ENCODE measurements at places on chromosomes 5 and 9.

GRCh38 chr5:141878186-141878710, at the start of gene PCDH1:
Gene PCDH1 (minus strand): TSS chr5:141878410. CDS start chr5:141878262, 148 bp downstream.
- no peak for DNase-seq

DNA sequence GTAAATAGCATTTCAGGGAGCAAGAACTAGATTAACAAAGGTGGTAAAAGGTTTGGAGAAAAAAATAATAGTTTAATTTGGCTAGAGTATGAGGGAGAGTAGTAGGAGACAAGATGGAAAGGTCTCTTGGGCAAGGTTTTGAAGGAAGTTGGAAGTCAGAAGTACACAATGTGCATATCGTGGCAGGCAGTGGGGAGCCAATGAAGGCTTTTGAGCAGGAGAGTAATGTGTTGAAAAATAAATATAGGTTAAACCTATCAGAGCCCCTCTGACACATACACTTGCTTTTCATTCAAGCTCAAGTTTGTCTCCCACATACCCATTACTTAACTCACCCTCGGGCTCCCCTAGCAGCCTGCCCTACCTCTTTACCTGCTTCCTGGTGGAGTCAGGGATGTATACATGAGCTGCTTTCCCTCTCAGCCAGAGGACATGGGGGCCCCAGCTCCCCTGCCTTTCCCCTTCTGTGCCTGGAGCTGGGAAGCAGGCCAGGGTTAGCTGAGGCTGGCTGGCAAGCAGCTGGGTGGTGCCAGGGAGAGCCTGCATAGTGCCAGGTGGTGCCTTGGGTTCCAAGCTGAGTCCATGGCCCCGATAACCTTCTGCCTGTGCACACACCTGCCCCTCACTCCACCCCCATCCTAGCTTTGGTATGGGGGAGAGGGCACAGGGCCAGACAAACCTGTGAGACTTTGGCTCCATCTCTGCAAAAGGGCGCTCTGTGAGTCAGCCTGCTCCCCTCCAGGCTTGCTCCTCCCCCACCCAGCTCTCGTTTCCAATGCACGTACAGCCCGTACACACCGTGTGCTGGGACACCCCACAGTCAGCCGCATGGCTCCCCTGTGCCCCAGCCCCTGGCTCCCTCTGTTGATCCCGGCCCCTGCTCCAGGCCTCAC, at the start of gene CA9:
Gene CA9, plus strand, starts transcription at position 797 of the 893 bp plus-strand sequence. Its CDS starts 32 bp downstream, at position 829.
- no peak for DNase-seq

DNA sequence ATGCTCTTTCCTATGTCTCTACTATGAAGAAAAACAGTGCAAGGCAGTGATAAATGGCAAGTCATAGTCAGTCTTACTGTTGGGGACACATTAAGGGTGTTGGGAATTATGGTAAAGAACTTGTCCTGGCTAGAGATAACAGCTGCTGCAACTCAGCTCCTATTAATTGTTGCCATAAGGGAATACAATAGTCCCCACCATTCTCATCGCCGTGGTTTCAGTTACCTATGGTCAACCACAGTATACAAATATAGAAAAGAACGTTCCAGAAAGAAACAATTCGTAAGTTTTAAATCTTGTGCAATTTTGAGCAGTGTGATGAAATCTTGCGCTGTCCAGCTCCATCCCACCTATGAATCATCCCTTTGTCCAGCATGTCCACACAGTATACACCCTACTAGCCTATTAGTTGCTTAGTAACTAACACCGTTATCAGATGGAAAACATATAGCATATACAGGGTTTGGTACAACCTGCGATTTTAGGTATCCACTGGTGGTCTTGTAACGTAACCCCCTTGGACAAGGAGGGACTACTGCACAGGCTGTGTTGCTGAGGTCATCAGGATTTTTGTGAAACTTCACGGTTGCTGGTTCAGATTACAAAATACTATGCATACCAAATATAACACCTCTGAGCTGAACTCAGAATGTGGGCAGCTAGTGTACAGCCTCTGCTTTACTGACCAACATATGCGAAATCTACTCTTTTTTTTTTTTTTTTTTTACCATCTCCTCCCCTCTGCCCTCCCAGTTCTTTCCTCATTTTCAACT, 53.5 kb downstream of the ZFR start:
- DNase-seq = no peak

- no peak for DNase-seq
Observed at GRCh38 chr9:79670269-79670961, 98.7 kb downstream of the TLE4 start.

GRCh38 chr9:68802525-68803015, 97.5 kb downstream of the PIP5K1B start:
- no peak for DNase-seq

GRCh38 chr5:151520294-151520693, 70.8 kb downstream of the FAT2 start:
- no peak for DNase-seq

DNA sequence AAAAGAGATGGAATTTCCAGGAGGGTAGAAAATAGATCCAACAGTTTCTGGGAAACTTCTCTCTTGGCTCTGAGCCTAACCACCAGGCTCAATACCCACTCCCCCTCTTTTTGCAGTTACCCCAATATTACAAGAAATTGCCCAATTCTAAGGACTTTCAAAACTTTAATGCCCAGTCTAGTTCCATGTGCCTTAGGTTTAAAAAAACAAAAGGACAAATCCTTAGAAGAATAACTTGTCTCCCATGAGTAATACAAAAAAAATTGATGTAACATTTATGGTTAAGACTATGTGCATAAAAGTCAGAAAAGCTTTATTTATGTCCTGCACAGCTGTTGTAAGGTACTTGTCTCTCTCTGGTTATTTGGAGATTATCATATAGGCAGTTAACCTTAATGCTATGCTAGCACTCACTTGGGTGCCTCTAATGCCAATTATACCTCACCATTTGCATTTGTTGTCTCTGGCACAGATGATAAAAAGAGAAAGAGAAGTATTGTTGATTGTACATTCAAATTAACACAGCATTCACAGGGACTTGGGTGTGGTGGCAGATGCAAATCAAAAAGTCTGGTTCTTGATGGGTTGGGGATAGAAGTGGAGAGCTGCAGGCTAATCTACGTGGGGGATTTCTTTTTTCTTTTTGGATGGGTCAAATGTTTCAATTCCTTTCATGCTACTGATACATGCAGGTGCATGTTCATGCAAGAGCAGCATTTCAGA, 159.4 kb downstream of the PIK3R1 start:
- no peak for DNase-seq

- no peak for DNase-seq
Observed at GRCh38 chr5:17426104-17426749, 71.8 kb upstream of the TAF11L2 start.

DNA sequence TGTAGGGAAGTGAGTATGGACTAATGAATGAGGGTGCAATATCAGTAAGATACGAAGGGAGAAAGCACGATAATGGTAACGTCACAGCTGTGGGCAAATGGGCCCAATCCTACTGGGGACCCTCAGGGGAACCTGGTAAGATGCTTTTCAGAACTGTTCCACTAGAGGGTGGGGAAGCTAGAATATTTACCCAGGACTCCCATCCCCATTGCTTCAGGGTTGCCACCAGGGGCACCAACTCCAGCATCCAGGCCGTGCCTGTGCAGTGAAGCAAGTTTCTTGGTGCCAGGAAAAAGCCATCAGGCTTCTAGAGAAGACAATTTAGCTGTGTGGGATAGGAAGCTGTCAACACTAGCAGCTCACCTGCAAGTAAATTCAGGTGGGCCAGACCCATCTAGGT, 409.3 kb downstream of the AGTPBP1 start:
- no peak for DNase-seq

GRCh38 chr5:14545308-14545707, 36.3 kb upstream of the OTULINL start:
- no peak for DNase-seq

DNA sequence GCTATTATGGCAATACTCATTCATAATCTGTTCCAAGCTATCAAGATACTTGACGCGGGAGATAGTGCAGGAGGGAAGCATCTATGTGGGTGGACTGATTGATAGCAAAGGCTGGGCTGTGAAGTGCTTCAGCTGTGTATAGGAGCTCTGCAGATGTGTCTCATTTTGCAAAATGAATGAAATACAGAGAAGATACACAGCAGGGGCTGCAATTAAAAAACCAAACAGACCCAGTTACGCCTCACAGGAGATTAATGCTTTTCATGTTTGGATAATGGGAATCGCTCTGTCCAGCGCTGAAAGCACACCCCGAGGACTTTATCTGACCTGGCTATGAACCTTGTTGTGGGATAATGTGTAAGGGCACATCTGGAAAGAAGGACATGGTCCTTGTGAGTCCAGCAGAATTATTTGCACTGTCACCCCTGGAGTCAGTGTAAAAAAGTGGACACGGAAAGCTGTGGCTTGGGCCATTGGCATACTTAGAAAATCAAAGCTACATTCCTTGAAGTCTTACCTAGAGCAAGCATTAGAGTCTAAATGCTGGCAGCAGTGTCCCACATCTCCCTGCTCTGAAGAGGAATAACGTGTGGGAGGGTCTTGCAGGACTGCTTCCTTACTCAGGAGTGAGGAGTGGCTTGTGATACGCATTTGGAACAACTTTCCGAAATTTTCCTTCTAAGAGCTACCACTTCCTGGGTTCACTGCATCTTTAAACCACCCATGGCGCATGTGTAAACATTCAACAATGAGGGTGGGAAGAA, 2.6 kb downstream of the SH3RF2 start:
- DNase-seq = no peak

DNA sequence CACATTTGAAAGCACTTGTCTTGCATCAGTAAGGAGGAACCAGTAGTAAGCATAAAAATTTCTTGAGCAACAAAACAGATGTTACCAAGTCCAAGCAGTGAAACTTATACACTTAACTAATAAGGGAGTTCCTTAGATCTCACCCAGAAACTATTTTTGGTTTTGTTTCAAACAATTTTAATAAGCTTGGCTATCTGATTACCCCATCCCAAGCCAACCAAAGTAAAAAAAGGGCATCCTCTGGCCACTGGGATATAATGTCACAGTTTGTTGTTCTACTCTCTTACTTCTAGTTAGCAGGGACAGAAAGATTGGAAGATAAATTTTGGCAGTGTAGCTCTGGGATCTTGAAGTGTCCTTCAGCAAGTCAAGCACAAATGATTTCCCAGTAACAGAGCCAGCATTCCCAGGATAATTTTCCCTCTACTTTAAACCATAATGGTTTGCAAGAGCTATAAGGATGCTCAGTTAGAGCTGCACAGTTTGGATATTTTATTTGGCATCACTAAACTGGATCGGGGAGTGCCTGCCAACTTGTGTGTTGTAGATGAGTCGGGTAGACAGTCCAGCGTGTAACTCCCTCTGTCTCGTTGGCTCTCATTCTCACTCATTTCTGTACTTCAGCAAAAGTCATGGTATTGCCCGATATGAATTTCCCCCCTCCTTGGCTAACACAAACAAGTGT, 161.9 kb upstream of the HMHB1 start:
- no peak for DNase-seq

- DNase-seq = no peak
Observed at GRCh38 chr9:83623679-83624076, 735 bp downstream of the IDNK start.

- no peak for DNase-seq
Observed at GRCh38 chr5:56525113-56525512, 290.2 kb upstream of the MAP3K1 start.

DNA sequence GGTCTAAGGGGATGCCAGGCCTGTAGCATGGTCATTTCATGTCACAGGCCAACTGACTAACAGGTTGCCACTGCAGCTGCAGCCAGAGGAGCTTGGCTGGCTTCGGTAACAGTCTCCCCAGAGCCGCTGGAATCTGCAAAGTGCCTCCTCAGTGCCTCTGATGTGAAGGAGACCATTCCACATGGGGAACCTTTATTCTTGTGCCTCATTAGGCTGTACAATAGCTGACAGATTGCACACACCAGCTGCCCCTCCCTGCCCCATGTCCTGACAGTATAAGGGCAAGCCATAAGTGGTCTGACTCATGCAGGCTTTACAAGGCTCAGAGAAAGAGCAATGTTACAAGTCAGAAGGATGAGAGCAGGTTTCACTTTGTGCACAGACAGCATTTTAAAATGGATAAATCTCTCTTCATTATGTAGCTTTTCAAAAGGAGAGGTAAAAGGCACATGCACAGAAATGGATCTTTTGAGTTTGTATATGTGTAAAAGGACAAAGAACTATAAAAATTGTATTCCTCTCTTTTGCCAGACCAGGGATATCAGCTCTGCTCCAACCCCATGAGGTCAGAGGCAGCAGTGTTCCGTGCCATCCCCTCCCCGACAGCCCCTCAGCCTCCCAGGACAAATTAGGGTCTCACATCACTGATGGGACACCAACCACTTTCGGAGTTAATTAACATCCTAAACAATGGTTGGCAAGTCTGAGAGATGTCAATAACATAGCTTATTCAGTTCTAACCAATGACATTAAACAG, 467.8 kb downstream of the TMEM232 start:
- DNase-seq = no peak

DNA sequence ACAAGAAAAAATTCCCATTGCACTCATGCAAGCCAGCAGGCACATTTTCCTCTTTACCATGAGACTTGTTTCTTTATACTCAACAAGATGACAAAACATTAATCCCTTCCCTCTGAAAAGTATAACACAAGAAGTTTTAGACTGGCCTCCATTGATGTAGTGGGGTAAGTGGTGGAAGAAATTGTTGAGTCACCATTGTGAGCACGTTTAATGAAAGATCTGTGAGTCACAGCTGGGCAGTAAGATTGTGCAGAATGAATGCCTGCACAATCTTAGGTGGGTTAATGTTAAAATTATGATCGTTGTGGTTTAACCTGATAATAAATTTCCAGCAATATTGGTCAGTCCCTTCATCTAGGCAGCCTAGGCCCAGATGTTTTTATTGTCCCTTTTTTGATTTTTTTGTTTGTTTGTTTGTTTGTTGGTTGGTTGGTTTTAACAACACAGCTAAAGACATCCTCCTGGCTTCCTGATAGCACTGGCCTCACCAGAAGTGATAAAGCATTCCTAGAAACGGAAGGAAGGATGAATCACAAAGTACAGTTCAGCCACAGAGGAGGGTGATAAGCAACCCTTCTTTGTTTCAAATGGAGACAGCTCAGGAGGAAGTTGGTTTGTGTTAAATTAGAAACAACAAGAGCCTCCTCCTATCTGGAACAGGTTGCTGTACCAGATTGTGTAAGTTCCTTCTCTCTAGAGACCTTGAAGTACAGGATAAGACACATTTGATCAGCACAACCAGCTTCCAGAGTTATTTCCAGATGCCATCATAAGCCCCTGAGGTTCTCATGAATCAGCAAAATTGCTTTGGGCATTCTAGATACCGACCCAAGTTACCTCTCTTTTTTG, 40.3 kb downstream of the SLC24A2 start:
- DNase-seq = no peak

DNA sequence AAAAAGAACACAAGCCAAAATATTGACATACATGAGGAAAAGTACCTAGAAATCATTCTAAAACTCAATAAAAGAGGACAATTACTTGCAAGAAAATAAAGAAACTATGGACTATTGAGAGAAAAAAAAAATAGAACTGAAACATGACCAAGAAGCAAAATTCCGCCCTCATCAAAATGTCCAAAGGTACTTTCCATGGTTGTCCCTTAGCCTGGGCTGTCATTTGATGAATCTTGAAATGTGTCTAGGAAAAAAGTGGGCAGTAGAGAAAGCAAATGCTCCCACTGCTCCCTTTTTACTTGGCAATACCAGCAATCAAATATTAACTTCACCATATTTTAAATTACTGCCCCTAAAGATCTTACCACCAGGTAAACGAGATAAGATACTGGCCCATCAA, 10.8 kb downstream of the NRG2 start:
- no peak for DNase-seq

- DNase-seq = no peak
Observed at GRCh38 chr5:159210210-159210661, 883 bp upstream of the RNF145 start.

Data from T-cell (primary cell).